GM13977 (cell line): ENCODE measurements at places on chromosomes 6 and 20.

GRCh38 chr6:120869397-120869796, 464.9 kb downstream of the TBC1D32 start:
- no peak for DNase-seq

GRCh38 chr6:3789018-3789895, 37.7 kb upstream of the PXDC1 start:
- DNase-seq, result no peak

- DNase-seq, result no peak
These were observed 4.0 kb downstream of the IRF4 start for GRCh38 chr6:395432-396125.

- no peak for DNase-seq
These were observed 25.6 kb downstream of the MC3R start for GRCh38 chr20:56274156-56274555.

GRCh38 chr20:50595988-50596693, 86.0 kb downstream of the PTPN1 start:
- no peak for DNase-seq

DNA sequence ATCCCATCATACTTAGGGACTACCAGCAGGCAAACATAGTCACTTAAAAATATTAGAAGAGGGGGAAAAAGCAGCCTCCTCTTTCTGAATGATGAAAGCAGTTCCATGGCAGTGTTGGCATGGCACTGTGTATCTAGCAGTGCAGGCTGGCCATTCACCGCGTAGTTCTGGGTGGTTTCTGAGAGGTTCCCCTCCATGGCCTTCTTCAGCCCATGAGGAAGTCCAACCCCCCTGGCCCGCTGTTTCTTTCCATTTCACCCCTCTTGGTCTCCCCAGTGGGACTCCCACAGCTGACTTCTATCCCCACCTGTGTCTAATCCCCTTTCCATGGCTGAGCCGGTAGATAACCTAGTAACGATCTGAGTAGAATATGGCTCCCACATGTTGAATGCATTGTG, 17.0 kb downstream of the PPARD start:
- DNase-seq, result no peak

GRCh38 chr20:9488063-9488462, 26.3 kb upstream of the LAMP5 start:
- no peak for DNase-seq

GRCh38 chr20:53162251-53162835, 190.2 kb downstream of the TSHZ2 start:
- DNase-seq, result no peak

- no peak for DNase-seq
These were observed 400.8 kb upstream of the HSF2 start for GRCh38 chr6:121998631-121999030.

- no peak for DNase-seq
These were observed 753.4 kb upstream of the ADGRB3 start for GRCh38 chr6:67881706-67882065.

DNA sequence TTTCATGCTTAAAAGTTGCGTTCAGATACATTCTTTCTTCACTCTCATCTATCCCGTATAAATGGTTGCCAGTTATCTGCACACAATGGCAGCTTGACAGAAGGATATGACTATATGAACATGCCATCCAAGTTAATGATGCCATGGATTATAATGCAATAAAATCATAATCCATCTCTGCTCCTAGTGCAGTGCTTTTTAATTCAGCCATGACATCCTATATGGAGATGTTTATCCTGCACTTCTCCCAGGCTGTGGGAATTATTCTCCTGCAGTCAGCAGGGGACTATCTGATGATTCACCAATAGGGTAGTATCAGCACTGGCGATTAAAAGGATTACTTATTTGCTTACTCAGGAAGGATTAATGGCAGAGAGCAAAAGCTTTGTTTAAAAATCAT, 273.8 kb downstream of the SAMD5 start:
- no peak for DNase-seq

- DNase-seq, result no peak
These were observed 47.2 kb downstream of the TOX2 start for GRCh38 chr20:43961541-43962471.

GRCh38 chr6:139370283-139370998, 4.0 kb downstream of the CITED2 start:
- no peak for DNase-seq

GRCh38 chr6:31009731-31010130, 543 bp upstream of the MUC22 start:
- DNase-seq, result no peak

DNA sequence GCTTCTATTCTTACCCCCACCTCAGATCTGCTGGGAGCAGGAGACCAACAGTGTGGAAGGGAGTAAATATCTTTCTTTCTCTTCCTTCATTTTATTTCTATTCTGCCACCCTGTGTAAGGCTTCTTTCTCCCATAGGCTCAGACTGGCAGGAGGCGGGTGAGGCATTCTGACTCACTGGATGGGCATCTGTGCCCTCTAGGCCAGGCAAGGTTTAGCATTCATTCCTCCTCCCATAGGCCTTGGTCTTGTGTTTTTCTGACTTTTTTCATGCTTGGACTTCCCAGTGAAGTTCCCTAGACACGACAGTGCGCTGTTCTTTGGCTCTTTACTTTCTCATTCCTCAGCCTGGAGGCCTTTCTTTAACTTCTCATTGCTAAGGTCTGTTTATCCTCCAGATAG, 235.2 kb downstream of the SYNE1 start:
- no peak for DNase-seq

- DNase-seq, result no peak
These were observed 41.9 kb downstream of the EDN3 start for GRCh38 chr20:59342023-59342957.

DNA sequence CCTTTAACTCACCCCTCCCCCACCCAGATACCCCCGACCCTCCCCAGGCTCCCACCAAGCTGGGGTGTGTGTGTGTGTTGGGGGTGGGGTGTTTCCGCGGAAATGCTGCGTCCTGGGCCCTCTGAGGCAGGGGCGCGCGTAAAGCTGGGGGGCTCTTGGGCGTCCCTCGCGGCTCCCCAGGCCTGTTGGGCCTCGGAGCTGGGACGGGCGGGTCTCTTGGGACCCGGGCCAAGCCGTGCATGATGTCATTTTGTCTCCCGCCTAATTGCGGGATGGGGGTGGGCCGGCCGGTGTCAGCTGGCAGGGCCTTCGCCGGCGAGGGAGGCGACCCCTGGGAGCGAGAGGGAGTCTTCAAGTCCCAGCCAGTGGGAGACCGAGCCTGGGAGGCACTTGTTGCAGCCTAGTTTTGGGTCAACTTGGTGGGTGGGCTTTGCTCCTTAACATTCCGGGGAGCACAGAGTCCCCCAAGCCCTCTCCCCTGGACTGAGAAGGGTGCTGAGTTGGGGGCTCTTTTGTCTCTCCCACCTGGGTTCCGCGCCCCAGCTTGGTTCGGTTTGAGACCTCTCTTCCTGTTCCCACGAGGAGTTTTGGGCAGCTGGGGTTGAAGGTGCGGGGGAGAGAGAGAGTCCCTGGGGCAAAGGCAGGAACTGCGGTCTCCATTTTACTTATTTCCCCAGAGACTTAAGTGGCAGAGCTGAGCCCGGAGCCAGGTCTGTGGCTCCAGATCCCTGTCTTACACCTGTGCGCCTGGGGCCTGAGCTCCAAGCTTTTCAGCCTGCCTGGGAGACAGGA, 623 bp downstream of the MYBL2 start:
- no peak for DNase-seq

DNA sequence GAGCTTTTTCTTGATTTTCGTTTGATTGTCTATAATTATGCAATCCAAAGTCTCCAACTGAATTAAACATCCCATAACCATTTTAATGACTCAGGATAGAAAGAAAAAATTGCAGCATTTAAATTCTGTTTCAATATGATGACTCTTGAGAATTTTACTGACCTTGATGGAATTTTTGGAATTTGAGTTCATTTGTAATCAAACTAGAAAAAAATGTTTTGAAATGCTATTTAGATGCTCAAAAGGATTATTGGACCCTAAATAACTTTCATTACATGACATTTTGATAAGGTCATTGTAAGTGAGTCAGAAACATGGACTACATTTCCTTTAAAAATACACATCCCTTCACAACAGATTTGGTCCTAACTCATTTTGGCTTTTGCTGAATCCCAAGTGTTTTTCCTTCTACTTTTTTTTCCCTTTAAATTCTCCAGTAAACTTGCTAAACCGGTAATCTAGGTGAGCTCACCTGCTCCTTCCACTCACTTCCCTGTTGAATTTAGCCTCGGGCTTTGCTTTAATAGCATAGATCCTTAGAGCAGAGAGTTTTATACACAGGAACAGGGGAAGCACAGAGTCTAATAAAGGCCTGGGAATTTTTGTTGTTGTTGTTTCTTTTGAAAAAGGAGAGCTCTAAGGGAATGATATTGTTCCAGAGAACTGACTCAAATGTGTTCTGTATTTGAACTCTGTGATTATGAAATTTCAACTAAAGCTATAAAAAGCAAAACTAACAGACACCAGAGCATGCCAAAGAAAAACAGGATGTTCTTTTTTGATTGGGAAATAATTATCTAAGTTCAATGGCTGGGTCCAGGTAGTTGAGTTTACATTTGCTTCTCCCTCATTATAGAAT, 1088.2 kb upstream of the CITED2 start:
- no peak for DNase-seq

DNA sequence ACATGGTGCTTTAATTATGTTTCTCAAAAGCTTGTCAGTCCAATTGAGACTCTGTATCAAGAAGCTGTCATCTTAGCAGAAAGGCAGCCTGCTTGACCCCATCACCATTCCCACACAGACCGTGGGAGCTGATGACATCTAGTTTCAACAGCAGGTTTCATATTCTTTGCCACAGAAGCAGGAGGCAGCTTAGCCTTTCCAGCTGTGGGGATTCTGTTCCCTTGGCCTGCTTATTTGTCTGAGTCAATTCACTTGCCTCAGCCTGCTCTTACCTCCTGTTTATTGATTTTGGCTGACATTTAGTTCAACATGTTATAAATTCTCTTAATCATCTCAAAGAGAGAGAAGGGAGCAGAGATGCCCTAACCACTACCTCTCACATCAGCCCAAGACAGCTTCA, 527.7 kb downstream of the ADGRB3 start:
- no peak for DNase-seq

- DNase-seq, result no peak
These were observed 35.6 kb upstream of the RPS6KA2 start for GRCh38 chr6:166662690-166663089.

GRCh38 chr6:35018746-35019145, 122.4 kb downstream of the TCP11 start:
- DNase-seq, result no peak

DNA sequence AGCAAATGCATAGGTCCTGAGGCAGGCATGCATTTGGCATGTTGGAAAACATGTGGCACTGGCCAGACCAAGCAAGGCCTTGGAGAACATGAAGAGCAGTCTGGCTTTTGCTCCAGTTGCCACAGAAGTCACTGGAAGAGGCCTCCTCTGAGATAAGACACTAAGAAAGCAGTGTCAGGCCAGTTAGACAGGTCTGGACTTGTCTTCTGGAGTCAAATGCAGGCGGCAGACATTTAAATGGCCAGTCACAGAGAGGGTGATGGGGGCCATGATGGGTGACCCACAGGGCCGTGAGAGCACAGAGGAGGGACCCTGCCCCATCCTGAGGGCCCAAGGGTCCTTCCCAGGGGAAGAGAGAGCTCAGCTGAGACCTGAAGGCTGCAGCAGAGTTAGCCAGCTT, 26.7 kb upstream of the ADA start:
- DNase-seq, result no peak

GRCh38 chr6:143253586-143253985, 192.9 kb downstream of the AIG1 start:
- DNase-seq, result no peak

DNA sequence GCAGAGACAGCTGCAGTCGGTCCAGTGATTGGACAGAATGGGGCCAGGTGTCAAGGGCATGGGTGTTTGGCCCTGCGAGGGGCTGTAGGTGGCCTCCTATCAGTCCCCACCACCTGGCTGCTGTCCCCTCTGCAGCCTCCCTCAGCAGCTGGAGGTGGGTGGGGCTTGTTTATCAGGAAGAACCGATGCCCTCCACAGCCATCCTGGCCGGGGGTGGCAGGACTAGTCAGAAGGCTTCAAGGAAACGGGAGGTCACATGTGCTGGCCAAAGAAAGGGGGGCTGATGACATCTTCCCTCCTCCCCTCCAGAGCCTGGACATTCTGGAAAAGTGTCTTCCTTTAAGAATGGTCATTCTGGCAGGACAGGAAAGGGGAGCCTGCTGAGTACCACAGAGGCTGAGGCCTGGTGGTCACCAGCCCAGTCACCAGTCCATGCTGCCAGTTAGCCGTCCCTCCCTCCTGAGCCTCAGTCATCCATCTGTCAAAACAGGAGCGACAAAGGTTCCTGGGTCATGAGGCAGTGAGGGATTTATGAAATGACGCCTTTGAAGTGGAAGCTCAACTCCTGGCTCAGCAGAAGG, 4.1 kb downstream of the FAM210B start:
- no peak for DNase-seq

GRCh38 chr20:57450419-57450818, 59.2 kb downstream of the RBM38 start:
- peak; percentile 79 for DNase-seq

GRCh38 chr6:3022765-3023662, 23.3 kb downstream of the NQO2 start:
- DNase-seq, result no peak

DNA sequence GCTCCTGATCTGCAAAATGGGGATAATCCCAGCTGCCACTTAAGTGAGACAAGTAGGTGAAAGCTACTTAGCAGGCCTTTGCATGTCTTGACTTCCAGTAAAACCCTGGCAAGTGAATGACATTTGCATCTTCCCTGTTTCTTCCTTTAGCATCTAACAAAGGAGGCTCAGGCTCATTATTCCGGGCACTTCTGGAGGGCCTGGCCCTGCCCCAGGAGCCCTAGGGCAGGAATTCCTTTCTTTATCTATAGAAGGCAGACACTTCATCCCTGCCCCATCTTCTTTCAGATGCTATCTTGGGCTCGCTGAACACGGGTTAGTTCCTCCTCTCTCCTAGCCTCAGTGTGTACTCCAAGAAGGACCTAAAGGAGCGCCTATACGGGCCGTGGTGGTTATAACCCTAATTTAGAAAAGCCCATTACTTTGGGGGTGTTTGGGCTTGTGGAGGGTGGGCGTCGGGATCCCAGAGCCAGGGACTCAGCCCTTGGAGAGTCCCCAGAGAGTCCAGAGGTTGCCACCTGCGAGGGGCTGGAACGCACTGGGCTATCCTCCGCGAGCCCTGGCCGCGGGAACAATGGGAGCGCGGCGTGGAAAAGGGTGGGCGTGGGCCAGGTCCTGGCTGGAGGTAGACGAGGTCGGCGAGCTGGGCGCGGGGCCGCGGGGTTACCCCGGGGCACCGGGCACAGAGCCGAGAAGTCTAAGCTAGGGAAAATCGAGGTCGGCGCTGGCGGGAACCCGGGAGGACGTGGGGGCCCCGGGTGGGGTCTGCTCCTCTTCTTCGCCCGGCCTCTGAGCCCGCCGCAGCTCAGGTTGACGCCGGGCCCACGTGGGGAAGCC, 62.8 kb upstream of the EPB41L1 start:
- no peak for DNase-seq
